ENCODE measurements at places on chromosomes 1 and 21.

- DNase-seq = no peak
Measured at GRCh38 chr1:59128239-59128736, 168.6 kb upstream of the FGGY start.

- DNase-seq = no peak
Measured at GRCh38 chr21:34675871-34676270, 7.1 kb downstream of the CLIC6 start.

DNA sequence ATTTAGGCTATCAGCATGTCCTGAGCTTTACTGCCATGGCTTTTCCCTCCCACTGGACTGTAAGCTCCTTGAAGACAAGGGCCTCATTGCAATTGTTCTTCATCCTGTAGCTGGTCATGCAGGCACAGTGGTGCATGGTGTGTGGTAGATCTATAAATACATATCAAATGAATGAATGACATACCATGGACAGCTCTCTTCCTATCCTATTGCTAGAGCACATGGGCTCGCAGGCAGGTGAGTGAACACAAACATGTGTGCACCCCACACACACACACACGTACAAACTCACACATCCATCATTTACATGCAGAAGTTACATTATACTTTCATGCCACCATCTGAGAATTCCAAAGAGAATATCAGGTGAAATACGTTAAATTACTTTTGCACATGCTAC is 172.9 kb upstream of the RUNX1 start:
- DNase-seq = no peak

- DNase-seq = no peak
Measured at GRCh38 chr1:98066911-98067310, 146.1 kb upstream of the DPYD start.

- no peak for DNase-seq
Measured at GRCh38 chr1:225598847-225599246, 54.1 kb downstream of the ENAH start.

Data from GM12864 (cell line).